ENCODE measurements at places on chromosomes 3 and 15.

GRCh38 chr3:99548674-99549073, 89.7 kb upstream of the COL8A1 start:
- DNase-seq, result no peak

- no peak for DNase-seq
These were observed 82.9 kb downstream of the RAP2B start for GRCh38 chr3:153244961-153245360.

DNA sequence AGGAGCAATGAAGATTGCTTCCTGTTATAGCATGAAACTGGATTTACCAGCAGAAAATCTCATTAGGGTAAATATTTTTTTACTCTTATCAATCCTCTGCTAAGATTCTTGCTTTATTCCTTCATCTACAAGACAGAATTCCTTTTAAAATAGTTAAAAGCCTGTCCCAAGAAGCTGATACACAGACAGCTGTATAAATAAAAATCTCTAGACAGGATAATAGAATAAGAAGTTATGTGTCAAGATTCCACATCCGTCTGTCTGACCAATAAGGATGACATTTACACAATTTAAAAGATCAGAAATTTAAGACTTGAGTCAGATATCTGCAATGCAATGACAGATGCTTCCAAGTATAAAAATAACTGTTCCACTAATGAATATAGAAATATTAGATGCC, 57.6 kb downstream of the SSR3 start:
- DNase-seq, result no peak

DNA sequence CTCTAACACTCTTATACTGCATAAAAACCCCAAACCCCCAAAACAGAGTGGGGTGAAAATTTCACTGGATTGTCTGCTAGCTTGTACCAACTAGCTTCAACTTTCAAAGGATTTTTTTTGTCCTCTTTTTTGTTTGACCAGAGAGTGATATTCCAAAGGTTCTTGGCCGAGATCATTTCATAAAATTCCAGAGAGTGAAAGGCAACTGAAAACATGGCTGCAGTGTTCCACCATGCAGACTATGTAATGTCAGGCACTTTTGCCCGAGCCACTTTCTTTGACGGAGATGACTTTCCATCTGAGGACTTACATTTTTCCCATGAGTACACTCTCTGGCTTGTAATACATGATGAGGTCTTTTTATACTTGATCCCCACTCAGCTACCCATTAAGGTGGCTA, 107.5 kb downstream of the TIGIT start:
- DNase-seq, result no peak

GRCh38 chr3:71064956-71065763, 518.4 kb downstream of the FOXP1 start:
- peak; percentile 51 for DNase-seq

GRCh38 chr3:111723293-111724215, 128.4 kb upstream of the ZBED2 start:
- DNase-seq, result peak; percentile 76

Measured in NCI-H345 (cell line).